T-helper 9 cell (primary cell): ENCODE measurements at places on chromosomes 2 and 18.

- no peak for DNase-seq
These were observed 810.9 kb downstream of the CPS1 start for GRCh38 chr2:211367293-211367692.

DNA sequence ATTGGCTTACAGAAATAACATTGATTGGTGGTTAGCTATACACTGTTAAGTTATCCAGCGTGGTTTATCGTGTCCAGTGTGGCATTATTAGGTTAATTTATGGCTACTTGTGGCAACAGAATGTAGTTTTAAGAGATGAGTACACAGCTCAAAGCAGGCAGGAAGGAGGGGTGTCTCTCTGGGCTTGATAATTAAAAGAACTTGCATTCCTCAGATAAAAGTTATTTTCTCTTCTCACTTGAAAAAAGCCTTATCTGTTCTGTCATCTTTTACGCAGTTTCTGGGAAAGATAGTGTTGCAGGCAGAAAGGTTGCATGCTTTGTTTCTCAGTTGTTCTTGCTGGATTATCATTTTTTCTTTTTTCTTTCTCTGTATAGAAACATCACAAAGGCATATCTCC is 154.4 kb upstream of the COL3A1 start:
- DNase-seq: no peak

GRCh38 chr2:111627256-111627655 is 256.7 kb downstream of the ANAPC1 start:
- DNase-seq: no peak

GRCh38 chr2:37718515-37719161 is 47.2 kb upstream of the CDC42EP3 start:
- no peak for DNase-seq

GRCh38 chr18:21502661-21503060 is 97.8 kb downstream of the ESCO1 start:
- no peak for DNase-seq

DNA sequence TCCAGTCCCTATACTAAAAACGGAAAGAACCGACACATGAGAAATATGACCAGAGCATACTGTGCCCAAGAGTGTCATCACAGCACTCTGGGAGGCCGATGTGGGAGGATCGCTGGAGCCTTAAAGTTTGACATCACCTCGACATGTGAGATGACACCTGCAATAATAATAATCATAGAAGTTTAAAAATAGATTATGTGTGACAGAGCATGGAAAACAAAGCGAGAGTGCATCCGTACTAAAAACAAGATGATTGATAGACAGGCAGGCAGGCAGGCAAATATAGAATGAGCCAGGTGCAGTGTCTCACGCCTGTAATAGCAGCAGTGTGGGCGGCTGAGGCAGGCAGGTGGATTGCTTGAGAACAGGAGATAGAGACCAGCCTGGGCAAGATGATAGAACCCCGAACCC is 114.8 kb upstream of the ANKRD30BL start:
- DNase-seq: no peak

DNA sequence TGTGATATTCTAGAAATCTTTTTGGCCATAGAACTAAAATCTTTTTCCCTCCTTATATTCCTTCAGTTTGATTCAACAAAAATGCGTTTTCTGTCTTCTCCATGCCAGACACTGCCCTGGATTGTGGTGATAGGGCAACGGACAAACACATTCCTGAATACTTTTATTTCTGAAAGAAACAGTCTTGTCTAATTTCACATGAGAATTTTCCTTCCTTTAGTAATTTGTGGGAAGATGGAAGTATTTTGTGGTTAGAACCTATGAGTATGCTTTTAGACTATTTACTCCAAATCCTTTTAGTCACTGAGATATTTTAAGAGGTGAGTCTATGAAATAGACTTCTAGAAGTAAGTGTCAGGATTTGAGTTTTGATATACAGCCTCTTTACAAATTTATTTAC is 49.6 kb downstream of the COL5A2 start:
- no peak for DNase-seq

DNA sequence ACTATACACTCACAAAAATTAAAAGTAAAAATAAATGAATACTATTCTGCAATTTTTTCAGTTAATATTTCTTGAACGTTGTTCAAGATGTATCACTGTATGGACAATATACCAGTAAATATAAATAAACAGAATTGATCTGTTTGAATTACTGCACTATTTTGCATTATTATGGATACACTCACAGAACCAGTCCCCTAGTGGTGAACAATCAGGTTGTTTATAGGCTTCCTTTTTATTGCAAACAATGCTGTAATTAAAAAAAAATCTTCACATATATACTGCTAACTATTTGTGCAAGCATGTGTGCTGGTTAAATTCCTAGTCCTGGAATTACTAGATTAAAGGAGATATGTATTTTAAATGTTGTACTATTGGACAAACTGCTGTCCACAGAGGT is 306.0 kb downstream of the FBXO15 start:
- DNase-seq: no peak

GRCh38 chr2:85596486-85597143 is 1.1 kb downstream of the RNF181 start:
- DNase-seq: no peak

GRCh38 chr2:129483366-129483765 is 496.1 kb upstream of the RAB6C start:
- no peak for DNase-seq

GRCh38 chr18:54824761-54825160 is 3.5 kb upstream of the RAB27B start:
- no peak for DNase-seq

- DNase-seq: no peak
These were observed 68.9 kb upstream of the NCK2 start for GRCh38 chr2:105675841-105676240.

GRCh38 chr2:52034706-52035105 is 1002.8 kb upstream of the NRXN1 start:
- DNase-seq: no peak

DNA sequence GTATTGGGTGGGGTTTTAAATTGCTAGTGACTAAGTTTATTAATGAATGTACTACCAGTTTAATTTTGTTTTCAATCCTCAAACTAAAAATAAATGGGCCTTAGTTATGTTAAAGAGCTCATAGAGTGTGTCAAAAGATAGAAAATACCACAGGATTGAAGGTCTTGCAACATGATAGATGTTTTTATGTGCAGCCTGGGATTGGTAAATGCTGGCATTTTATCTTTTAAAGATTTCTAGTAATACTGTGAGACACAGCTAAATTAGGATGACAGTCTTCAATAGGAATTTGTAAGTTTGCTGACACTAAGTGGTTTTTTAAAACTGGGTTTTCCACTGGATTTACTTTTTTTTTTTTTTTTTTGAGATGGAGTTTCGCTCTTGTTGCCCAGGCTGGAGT is 122.3 kb downstream of the HAUS1 start:
- no peak for DNase-seq

DNA sequence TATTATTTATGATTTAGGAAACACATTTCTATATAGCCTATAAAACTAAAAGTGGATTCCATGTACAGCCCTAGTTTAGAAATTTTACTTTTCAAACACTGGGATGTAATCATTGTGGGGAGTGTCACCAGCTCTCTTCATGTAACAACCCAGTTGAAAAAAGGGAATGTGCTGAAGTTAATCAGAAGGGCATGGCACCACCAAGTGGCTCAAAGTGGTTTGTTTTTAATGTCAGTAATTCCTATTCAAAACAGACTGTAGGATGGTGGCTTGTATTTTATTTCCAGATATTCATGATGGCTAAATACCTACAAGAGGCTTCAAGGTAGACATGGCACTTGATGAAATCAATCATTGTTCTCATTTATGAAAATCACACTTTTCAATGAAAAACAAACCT is 58.1 kb upstream of the TMEM182 start:
- no peak for DNase-seq

GRCh38 chr2:69013142-69013839 is at the start of gene ANTXR1:
Gene ANTXR1 (plus strand): TSS chr2:69013179. CDS start chr2:69013500, 321 bp downstream.
- DNase-seq: no peak

GRCh38 chr2:52916981-52917380 is 850.6 kb upstream of the CHAC2 start:
- DNase-seq: no peak

DNA sequence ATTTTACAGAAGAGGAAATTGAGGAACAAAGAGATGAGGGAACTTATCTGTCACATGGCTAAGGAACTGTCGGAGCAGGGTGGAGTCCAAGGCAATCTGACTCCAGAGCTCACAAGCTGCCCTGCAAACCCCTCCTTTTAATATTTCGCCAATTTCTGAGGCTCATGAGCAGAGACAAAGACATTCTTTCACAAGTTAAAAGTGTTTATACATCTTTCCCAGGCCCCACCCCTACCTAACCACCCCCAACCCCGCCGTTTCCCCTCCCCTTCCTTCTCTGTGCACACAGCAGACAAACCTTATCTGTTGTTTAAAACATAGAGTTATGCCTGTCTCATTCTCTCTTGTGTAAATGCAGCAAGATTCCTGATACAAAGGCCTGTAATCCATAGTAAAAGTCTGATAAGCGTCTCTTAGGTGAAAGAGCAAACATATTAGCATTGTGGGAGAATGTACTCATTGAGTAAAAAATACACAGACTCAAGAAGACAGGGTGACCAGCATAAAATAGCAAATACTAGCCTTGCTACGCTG is 44.3 kb downstream of the EPHA4 start:
- peak; percentile 27 for DNase-seq

- DNase-seq: no peak
These were observed 2.2 kb downstream of the HOXD10 start for GRCh38 chr2:176118601-176119339.

GRCh38 chr2:43086451-43087221 is 139.8 kb downstream of the ZFP36L2 start:
- DNase-seq: no peak

GRCh38 chr18:67217551-67218166 is 298.9 kb downstream of the DSEL start:
- peak; percentile 49 for DNase-seq

GRCh38 chr2:73263540-73264331 is 20.5 kb downstream of the FBXO41 start:
- no peak for DNase-seq

GRCh38 chr2:215034154-215034553 is 104.3 kb downstream of the ABCA12 start:
- DNase-seq: no peak
